Midbrain (tissue), 1 donor: ENCODE measurements at places on chromosomes 13 and 19.

GRCh38 chr13:113860665-113861432 is 3.0 kb downstream of the GAS6 start:
- DNase-seq, result no peak

DNA sequence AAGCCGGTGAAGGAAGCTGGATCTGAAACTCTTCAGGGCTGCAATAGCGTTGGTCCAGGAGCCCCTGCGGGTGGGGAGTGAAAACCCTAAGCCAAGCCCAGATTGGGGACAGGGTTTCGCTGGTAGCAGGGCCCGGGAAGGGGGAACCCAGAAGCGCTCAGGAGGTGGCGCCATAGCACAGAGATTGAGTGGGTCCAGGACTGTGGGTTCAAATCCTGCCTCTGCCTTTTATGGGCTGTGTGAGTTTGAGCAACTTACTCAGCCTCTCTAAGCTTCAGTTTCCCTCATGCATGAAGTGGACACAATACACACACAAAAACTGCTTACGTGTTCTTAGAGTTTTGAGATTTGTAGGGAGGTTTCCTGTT is 8.3 kb upstream of the SYCN start:
- DNase-seq, result no peak

GRCh38 chr13:45162821-45163220 is 38.0 kb downstream of the KCTD4 start:
- no peak for DNase-seq

- no peak for DNase-seq
These were observed 15.9 kb upstream of the S1PR4 start for GRCh38 chr19:3162418-3163229.

GRCh38 chr13:31909864-31910551 is 121.6 kb upstream of the FRY start:
- DNase-seq, result peak; percentile 56

DNA sequence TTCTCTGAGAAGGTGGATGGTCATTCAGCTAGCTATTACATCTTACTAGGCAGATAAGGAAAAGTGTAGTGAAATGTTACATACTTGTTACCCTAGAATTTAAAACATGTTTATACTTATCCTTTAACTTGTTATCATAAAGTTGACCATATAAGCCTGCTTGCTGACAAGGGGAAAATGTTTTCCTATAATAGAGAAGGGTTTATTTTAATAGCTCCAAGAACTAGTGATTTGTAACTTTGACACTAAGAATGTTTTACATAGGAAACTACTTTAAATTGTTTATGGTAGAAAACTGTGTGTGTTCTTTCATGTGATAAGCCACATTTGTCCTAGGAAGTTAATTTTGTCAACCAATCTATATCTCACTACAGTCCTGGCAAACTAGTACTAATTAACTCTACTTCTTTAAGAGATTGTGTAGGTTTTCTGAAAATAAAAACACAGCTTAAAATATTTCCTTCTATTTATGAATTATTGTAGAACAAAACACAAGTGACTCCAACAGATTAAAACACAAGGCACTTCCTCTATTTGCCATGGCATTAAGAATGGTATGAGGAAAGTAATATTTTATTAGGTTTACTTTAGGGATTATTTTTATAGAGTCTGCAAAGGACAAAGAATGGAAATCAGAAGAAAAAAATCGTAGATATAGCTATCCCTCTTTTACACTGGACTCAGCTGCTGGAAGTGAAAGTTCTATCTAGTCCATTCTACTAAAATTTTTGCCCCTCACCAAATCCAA is 233.3 kb upstream of the NBEA start:
- no peak for DNase-seq

DNA sequence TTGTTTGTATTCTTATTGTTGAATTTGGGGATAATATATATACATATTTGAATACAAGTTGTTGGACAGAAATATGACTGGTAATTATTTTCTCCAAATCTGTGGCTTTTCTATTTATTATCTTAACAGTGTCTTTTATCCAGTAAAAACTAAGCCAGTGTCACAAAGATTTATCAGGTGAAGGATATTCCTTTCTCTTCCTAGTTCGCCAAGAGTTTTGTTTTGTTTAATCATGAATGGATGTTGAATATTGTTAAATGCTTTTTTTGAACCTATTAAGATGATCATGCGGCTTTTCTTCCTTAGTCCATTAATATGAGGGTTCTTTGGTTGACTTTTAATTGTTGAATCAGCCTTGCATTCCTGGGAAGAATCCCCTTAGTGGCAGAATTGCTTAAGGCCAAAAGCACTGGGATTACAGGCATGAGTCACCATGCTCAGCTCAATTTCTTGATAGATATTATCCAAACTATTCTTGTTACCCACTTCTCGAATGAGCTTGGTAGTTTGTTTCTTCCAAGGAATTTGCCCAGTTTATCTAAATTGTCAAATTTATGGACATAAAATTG is 53.3 kb downstream of the TEX26 start:
- DNase-seq, result no peak

GRCh38 chr13:113034451-113035212 is 65.6 kb downstream of the MCF2L start:
- peak; percentile 78 for DNase-seq

- DNase-seq, result peak; percentile 58
These were observed 32.9 kb upstream of the KCTD15 start for GRCh38 chr19:33763633-33764371.

- DNase-seq, result no peak
These were observed 287.5 kb upstream of the HTR2A start for GRCh38 chr13:47184321-47184720.
